ENCODE measurements at places on chromosomes 2 and 18.

GRCh38 chr2:67566958-67567635, 170.0 kb downstream of the ETAA1 start:
- no peak for DNase-seq

- DNase-seq, result no peak
Measured at GRCh38 chr2:47334356-47335136, 68.4 kb upstream of the MSH2 start.

GRCh38 chr18:28095041-28095440, 81.9 kb downstream of the CDH2 start:
- no peak for DNase-seq

DNA sequence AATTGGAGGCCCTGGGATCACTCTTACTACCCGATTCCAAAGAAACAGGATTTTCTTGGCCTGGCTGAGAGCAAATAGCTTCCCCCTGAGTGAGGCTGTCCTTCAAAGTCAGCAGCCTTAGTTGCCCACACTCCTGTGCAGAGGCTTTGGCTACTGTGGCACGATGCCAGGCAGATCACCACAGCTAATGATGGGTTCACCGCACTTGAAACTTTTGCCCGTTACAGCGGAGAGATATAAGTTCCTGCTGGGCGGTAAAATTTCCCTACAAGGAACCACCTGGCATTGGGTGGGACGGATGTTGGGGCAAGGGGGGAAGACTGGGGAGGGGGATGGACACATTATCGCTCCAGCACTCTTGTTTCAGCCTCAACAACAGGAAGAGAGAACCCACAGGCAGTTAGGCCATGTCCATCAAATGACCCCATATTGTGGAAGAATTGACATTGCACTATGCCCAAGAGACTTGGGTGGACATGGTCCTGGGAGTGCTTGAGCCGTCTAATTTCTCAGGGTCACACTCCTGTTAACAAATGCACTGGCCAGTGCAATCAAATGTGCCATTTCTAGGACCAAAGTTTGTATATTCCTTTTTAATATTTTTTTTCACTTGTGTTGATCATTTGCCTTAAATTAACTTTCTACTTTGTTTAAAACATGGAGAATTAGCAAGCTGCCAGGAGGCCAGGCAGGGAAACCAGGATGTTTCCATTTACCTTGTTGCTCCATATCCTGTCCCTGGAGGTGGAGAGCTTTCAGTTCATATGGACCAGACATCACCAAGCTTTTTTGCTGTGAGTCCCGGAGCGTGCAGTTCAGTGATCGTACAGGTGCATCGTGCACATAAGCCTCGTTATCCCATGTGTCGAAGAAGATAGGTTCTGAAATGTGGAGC, 4.4 kb downstream of the IL1B start:
- DNase-seq, result no peak

DNA sequence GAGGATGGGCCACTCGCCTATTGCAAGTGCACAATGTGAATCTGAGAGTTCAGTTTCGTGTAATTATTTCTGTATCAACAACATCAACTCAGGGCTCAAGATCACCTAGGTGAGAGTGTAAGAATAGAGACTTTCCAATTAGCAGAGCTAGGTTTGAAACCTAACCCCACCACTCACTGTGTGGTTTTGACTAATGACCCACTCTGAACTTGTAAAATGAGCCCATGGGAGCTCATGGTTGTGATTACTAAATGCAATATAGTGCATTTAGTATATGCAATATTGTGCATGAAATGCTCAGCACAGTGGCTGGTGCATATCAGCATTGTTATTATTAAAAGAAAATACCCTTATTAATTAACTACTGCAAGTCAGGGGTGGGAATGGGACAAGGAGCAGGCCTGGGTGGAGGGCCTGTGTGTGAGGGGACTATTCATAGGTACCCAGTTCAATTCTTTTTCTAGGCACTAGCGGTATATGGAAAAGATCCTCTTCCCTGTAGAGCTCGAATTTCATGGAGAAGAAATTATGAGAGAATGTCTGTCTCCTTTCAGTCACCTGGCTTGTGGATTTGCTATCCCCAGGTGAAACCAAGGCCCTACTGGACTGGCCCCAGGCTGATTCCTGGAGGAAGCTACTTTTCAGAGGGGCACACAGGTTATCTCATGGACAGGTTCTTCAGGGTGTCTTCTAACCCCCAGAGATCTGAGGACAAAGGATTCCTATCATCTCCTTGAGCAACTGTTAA, 169.5 kb downstream of the GFPT1 start:
- no peak for DNase-seq
